RPMI7951 (cell line): ENCODE measurements at places on chromosomes 12 and 14. TPM values are rescaled to one million over a fixed set of nuclear protein-coding genes. Genes with fewer than 3 reads are reported as not detected.

- no peak for DNase-seq
Measured at GRCh38 chr14:55583942-55584468, 4.0 kb downstream of the KTN1 start.

DNA sequence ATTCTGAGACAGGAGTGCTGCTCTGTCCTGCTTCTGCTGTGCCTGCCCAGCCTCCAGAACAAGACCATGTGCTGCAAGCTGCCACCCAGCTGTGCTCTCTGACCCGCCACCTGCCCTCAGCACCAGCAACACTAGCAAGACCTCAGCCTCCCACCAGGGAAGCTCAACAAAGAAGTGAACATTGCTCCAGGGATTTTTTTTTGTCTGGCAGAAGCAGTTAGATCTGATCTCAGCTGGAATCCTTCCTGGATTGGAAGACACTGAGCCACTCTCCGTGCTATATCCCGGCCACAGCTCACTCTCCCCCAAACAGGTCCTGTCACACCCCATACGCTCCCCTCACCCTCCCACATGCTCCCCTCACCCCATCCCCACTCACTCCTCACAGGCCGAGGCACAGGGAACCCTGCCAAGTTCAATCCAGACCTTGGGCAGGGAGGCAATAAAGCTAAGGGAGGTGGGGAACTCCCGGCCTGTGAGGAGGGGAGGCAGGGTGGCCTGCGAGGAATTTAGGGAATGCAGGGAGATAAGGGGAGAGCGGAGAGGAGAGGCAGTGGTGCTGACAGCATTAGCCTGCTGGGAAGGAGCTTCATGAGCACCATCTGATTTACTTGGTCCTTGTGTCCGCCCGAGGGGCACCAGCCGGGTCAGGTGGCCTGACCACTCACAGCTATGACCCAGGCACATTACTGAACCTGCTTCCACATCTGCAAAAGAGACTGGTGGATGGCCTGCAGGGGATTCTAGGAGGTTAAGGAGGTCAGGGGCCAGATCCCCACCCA is 29.7 kb downstream of the CCDC85C start:
- peak; percentile 68 for DNase-seq

DNA sequence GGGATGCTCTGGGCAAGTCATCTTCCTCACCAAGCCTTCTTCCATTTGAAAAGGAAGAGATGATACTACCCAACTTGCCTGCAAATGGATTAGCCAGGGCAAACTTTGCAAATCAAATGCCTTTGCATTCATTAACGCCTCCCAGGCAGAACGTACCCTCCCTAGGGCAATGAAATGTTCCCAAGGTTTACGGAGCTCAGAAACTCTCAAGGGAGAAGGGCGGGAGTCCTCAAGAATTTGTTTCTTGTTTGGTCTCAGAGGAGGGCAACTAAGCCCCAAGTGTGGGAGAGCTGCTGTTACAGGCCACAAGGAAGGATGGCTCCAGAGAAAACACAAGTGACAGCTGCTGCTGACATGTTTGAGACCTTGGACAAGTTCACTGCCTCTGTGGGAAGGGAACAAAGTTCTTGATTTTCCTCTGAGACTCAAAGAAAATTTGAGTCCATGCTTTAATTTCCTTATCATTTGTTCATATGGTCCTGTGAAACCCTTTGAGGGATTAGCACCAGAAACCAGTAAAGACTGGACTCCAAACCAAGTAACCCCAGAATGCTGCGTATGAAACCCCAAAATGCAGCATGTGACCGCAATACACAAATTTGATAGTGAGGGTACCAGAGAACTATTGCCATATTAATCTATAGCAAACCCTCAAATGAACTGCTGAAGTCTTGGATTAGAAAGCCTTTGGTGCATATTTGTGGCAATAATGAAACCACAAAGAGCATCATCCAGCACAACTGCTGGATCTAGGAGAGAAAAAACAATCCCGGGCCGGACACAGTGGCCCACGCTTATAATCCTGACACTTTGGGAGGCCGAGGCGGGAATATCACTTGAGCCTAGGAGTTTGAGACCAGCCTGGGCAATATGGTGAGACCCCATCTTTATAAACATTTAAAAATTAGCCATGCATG is 22.9 kb downstream of the SPTB start:
- DNase-seq: no peak

KLHDC2 gene
- total RNA-seq: 56.1 and 58.5 TPM in 2 replicates

PTPN6 gene
- 0.24 TPM in 1 of 2 replicates, not detected in the other for total RNA-seq
